ENCODE measurements at places on chromosomes 12 and 14. TPM values are rescaled to one million over a fixed set of nuclear protein-coding genes. Genes with fewer than 3 reads are reported as not detected.

The NPFF gene
- total RNA-seq, result not detected

The LRRK2 gene
- not detected for total RNA-seq

The EIF2S3B gene
- total RNA-seq, result 1.0 TPM

The SSTR1 gene
- total RNA-seq, result not detected

The HOXC6 gene
- total RNA-seq, result not detected

The KLHDC1 gene
- total RNA-seq, result 1.1 TPM

The CLEC1B gene
- not detected for total RNA-seq

The EIF2S1 gene
- total RNA-seq, result 139 TPM

The TAS2R10 gene
- total RNA-seq, result 1.3 TPM

The FAM90A1 gene
- total RNA-seq, result 0.36 TPM

The TOMM20L gene
- not detected for total RNA-seq

The TSHR gene
- 1.9 TPM for total RNA-seq

The POTEM gene
- not detected for total RNA-seq

The GPR84 gene
- total RNA-seq, result 0.39 TPM

The KIF26A gene
- 0.45 TPM for total RNA-seq

The MYO1H gene
- total RNA-seq, result not detected

The MAPK1IP1L gene
- 114 TPM for total RNA-seq

The MYF5 gene
- not detected for total RNA-seq

The LHX5 gene
- total RNA-seq, result not detected

Data from T-helper 2 cell treated with Interferon-gamma antibody and Interleukin-4, amounts not matched to agents 100 ng/mL and 5 ng/mL, for 36 hours (primary cell).